Foreskin melanocyte (primary cell): ENCODE measurements at places on chromosomes 5 and 9.

DNA sequence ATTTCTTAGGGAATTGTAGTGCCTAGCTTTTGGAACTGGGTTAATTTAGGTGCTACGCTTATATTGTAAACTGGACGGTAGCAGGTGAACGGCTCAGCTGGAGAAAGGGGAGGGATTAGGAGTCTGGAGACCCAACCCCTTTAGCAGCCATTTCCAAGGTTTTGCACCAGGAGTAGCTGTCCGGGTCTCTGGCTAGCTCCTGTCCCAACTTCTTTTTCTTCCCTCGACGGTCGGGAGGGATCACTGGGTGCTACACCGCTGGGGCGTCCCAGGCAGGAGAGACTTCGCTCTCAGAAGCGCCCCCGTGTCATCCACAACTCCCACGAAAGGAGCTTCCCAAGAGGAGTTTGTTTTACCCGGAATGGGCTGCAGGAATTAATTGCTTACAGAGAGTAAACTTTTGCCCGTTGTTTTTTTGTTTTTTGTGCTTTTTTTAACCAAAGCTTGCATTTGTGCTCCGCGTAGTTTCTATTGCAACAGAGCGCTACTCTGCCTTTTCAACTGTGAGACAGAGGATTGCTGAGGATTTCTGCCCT is 1640.9 kb upstream of the C9orf72 start:
- no peak for DNase-seq

DNA sequence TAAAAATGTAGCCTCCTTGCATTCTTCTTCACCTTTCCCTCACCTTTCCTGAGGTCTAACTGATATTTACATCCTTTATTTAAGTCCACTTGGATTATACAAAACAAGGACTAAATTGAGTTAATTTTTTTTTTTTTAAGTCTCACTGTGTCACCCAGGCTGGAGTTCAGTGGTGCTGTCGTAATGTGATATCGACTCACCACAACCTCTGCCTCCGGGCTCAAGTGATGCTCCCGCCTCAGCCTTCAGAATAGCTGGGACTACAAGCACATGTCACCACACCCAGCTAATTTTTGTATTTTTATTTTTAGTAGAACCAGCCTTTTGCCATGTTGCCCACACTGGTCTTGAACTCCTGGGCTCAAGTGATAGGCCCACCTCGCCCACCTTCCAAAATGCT is 195.3 kb downstream of the BNC2 start:
- DNase-seq: no peak

DNA sequence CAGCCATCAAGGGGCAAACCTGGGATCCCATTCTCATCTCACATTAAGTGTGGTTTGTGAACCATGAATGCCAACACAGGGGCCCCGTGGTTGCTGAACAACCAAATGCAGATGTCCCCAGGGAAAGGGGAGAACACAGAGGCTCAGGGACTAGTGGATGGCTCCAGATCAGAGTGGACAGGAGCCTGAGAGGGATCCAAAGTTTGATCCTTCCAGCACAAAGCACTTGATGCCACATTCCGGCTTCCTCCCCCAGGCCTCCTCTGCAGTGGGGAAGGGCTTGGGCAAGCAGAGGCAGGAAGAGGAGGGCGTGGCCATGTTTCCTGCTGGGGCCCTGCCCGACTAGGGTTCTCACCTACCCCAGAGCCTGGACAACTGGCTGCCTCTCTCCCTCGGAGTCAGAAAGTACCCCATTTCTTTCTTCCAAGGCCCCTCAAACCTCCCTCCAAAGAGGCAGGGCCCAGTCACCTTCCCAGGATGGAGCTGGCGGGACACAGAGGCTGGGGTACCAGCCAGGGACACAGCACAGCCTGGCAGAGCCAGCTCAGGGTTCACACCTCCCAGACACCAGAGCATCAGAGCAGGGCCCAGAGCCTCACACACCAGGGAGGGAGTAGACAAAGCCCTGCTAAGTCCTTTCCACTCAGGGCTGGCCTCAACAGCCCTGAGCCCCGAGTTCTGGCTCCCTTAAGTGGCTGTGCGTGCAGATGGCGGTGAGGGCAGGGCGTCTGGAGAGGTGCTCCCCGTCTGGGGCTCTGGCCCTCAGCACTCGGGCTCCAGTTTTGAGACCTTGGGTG is 4.3 kb upstream of the RNF44 start:
- no peak for DNase-seq

GRCh38 chr5:55363856-55364255 is 56.1 kb downstream of the MTREX start:
- no peak for DNase-seq

DNA sequence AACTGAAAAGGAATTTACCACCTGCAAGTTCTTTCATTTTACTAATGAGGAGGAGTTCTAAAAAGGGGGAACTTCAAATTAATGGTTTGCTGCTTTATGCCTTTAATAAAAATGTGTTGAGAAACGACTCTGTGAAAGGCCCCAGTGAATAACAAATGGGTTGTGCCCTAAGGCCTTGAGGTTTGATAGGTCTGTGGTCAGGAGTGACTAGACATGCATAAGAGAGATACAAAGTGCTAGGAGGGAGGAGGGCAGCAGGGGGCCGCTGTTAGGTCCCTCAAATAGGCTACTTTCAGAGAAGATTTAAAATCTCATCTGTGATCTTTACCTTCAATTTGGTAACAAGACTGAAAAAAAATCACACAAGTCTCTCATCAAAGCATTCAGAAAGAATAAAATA is 58.3 kb downstream of the FAM81B start:
- peak; percentile 29 for DNase-seq

DNA sequence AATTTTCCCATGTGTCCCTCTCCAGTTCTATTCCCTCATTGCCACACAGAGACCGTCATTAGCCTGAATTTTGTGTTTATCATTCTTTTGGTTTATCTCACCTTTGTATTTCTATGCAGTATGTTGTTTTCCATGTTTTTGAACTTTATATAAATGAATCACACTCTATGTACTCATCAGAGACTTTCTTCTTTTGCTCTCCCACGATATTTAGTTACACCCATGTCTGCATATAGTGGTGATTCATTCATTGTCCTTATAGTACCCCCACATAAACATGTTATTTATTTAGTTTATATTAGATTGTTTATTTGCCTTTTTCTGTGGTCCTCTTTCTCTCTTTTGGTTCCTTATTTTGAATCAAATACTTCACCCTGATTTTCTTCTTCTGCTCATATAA is 199.7 kb downstream of the FSTL4 start:
- no peak for DNase-seq

DNA sequence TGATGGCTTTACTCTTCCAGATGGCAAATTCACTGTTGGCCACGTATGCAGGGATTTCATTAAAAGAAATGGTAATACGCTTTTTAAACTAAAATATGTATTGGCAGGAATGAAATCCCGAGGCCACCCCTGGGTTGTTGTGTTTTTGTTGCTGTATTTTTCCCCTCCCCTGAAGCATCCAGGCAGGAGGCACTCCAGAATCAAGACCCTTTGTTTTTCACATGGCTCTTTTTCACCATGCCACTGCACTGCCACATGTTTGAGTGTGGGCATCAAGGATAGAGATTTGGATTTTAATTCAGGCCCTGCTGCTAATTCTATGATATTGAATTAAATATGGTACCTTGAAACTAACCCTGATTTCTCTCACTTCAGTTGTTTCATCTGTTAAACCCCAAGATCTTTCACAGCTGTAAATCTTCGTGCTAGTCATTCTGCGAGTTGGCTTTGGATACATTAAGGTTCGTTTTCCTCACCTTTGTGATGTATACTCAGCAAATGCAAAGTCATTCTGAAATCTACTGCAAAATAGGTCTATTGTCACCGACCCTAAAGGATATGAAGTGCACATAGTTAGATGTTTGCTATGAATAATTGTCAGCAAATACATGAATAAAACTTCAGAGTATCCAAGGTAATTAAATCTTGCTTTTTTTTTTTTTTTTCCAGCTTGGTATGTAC is 533.4 kb downstream of the PTPRD start:
- DNase-seq: no peak

- no peak for DNase-seq
Observed at GRCh38 chr9:72949244-72949582, 3.6 kb downstream of the ALDH1A1 start.

- no peak for DNase-seq
Observed at GRCh38 chr5:122073864-122074263, 4.2 kb downstream of the LOX start.

DNA sequence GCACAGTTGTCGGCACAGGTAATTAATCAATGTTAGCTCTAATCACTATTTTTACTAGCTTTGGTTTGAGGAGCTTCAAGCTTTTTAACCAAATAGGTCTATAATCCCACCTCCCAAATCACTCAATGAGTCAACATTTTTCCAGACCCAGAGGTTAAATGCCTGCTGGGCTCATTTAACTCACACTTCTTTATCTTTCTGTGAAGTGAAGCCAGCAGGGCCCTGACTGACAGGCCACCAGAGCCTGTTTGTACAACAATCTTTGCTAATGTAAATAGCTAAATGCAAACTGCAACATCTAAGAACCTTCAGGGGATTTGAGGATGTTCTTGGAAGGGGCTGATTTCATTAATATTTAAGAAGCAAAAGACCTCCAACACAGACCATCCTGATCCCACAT is 98.4 kb upstream of the NREP start:
- no peak for DNase-seq

GRCh38 chr5:131581702-131582101 is 53.3 kb downstream of the RAPGEF6 start:
- DNase-seq: no peak

DNA sequence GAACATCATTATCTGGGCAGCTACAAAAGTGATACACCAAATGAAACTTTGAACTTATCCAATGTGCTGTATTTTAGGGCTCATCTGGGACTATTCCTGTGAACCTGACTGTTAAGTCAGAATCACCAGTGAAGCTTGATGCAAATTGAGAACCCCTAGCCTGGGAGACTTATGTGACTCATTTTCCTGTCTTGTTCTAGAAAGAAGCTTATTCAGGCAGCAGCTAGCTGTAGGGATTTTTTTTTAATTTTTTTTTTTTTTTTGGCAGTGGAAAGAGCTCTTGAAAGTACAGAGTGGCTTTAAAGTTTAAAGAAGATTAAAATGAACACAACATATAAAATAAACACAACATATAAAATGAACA is 81.1 kb upstream of the TNFAIP8 start:
- DNase-seq: no peak

DNA sequence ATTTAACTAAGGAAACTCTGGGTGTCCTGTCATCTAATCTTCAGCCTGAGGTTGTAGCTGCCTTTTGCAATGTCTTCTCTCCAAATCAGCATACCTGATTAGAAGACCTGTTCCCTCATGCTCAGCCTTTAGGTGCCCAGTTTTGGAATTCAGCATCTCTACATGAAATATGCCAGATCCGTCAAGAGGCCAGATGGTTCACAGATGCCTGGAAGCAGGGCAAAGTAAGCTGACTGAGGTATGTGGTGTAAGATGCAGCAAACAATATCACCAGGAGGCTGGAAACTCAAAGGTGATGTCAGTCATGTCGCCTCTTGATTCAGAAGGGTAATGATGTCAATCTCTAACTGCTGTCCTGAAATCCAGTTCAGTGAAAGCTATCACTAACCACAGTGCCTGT is 324.4 kb downstream of the PRELID2 start:
- DNase-seq: no peak

GRCh38 chr9:8821910-8822666 is 1022.5 kb upstream of the DMAC1 start:
- DNase-seq: no peak
